Thoracic aorta (tissue), 2 donors: ENCODE measurements at places on chromosomes 16 and 17. TPM values are rescaled to one million over a fixed set of nuclear protein-coding genes. Genes with fewer than 3 reads are reported as not detected.
A peak's percentile ranks its signal among the peaks of the same experiment; 100 is the strongest.

The PLD6 gene
- total RNA-seq, result 5.5 TPM

The KIFC3 gene
- 109 TPM for total RNA-seq

The SLFN14 gene
- total RNA-seq, result not detected

The NLK gene
- total RNA-seq, result 23.0 TPM

The RAB37 gene
- 2.2 TPM for total RNA-seq

DNA sequence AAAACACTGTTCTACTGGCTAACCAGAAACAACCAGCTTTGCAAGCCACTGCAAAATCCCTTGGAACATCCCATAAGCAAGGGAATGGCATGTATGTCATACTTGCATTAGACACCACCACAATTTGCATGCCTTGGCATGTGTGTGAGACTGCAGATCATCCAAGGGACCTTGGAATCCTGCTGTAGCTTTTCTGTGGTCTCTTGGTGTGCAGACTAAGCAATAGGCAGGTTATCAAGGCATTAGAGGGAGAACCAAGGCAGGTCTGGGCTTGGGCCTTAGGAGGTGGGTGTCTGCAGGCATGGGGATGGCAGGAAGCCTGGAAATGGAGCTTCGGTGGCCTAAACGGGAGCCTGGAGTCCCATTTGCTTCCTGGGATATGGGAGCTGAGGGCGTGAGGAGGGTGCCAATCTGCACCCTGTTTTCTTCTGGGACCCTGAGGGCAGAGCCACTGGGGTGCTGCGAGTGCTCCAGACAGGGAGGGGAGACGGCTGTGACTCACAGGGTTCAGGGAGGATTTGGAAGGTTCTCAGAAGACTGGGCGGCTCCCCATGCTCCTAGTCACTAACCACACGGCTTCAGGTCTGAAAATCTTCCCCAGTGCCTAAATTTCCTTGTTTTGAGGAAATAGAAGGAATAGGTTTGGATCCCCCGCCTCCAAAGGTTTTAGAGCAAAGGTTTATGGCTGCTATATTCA is 36.6 kb downstream of the FAM20A start:
- no peak overlapping the region for H3K27ac ChIP-seq
- no peak overlapping the region for H3K4me3 ChIP-seq
- DNase-seq, result no peak
- H3K27me3 ChIP-seq, result no peaks in the 10 kb centered on the region
- no peaks in the 10 kb centered on the region for H3K36me3 ChIP-seq

DNA sequence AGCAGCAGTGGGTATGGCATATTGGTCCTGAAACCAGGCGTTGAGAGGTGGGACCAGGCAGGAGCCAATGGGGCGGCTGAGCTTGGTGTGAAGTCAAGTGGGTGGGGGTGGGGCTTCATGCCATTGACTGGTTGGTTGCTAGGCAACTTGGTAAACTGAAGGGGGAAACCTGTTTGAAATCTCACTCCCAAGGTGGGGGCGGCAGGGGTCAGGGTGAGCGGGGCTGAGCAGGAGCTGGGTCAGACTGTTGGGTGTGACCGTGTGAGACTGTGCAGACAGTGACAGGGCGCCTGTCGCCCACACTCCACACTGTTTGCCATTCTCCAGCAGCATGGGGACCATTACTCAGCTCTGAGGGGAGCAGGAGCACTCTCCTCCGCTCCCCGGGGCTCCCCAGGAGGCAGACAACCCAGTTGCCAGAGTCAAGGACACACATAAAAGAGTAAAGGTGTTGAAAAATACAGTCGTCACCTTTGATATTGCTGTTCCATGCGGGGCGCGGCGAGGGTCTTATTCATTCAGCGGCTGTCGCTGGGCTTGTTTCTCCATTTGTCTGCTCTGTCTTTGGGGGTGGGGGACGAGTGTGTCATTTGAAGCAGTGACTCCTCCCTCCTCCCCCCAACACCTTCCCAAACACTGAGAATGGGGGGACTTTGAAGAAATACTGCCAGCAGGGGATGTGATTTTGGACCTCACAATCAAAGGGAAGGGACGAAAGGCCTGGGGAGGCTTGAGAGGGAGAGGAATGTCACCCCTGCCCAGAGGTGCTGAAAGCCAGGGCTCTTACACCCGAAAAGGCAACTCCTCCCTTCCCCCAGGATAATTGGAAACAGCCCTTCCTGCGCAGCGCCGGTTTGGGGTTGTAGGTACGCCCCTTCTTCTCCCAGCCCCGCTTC is 1.2 kb upstream of the EFNB3 start:
- no peak for DNase-seq
- peaks cover 5% of the 10 kb centered on the region for H3K36me3 ChIP-seq
- no peak overlapping the region for H3K4me3 ChIP-seq
- H3K27ac ChIP-seq, result no peak overlapping the region
- H3K27me3 ChIP-seq, result peaks cover 8% of the 10 kb centered on the region

GRCh38 chr16:69471121-69471520 is 46.7 kb downstream of the CYB5B start:
- H3K27me3 ChIP-seq, result no peaks in the 10 kb centered on the region
- no peak overlapping the region for H3K27ac ChIP-seq
- H3K4me1 ChIP-seq, result no peaks in the 10 kb centered on the region

DNA sequence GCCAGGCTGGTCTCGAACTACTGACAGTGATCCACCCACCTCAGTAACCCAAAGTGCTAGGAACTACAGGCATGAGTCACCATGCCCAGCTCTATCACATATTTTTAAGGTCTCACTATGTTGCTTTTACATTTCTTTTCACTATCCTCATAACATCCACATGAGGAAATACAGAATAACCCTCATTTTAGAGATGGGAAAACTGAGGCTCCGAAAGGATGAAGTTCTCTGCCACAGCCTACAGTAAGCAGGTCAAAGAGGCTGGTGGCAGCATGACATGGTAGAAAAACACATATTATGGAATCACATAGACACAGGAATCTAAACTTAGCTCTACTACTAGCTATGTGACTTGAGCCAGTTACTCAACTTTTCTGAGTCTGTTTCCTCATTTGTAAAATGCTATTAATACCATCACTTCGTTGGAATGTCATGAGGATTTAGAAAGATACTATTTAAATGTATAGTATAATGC is 32.2 kb downstream of the APPBP2 start:
- H3K4me3 ChIP-seq, result no peak overlapping the region
- H3K27ac ChIP-seq, result no peak overlapping the region
- DNase-seq, result no peak
- no peaks in the 10 kb centered on the region for H3K4me1 ChIP-seq

GRCh38 chr16:11240636-11241473 is 15.1 kb downstream of the SOCS1 start:
- peak overlapping the region; percentile 51 for H3K27ac ChIP-seq
- H3K36me3 ChIP-seq, result no peaks in the 10 kb centered on the region
- H3K27me3 ChIP-seq, result no peaks in the 10 kb centered on the region
- H3K4me3 ChIP-seq, result peak overlapping the region; percentile 40
- no peaks in the 10 kb centered on the region for H3K4me1 ChIP-seq

DNA sequence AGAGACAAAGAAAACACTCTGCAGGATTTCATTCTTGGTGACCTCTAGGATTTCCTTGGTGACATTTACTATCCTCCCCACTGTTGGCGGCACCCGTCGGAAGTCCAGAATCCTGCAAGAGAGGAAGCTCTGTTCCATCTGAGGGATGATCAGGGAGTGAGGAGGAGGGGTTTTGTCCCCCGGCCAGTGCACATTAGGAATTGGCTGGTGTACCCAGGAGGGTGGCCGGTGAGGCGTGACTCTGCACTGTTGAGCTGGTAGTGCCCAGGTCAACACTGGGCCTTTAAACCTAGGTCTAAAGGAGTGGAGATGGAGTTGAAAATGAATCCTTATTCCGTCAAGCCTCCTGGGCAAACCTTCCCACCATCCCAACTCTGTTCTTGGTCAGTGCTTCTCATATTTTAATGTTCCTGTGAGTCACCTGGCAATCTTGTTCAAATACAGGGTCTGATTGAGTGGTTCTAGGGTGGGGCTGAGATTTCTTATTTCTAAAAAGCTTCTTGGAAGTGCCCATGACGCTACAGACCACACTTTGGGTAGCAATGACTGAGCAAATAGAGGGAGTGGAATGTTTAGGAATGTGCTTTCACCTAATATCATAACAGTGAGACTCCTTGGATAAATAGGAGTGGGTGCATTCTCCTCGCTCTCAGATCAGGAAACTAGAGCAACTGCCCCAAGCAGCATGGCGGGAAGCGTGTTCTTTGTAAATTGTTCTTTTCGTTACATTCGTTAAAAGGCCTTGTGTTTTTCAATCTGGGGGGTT is 30.7 kb downstream of the PRKAR1A start:
- H3K36me3 ChIP-seq, result peaks cover 3% of the 10 kb centered on the region
- no peak overlapping the region for H3K27ac ChIP-seq
- DNase-seq, result no peak

DNA sequence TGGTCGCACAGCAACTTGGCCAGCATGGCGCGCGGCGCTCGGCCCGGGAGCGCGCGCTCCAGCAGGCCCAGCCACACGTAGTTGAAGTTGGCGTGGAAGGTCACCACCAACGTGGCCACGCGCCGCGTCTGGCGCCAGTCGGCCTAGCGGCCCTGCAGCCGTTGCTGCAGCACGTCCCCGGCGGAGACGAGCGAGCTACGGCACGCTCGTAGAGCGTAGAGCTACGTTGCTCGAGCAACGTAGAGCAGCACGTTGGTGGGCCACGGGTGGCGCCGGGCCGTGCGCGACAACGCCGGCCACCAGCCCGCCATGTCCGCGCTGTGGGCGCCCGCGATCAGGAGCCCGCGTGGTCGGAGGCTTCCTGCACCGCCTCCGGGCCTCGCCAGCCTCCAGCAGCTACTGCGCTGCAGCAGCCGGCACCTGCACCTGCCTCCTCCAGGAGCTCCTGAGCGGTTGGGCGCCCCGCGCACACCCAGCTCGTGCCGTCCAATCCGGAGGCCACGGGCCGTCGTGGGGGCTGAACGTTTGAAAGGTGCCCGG is 13.4 kb upstream of the SULT1A1 start:
- H3K36me3 ChIP-seq, result no peaks in the 10 kb centered on the region
- no peaks in the 10 kb centered on the region for H3K27me3 ChIP-seq
- peak overlapping the region; percentile 69 for H3K4me3 ChIP-seq
- no peaks in the 10 kb centered on the region for H3K4me1 ChIP-seq

GRCh38 chr16:47142821-47143676 is 696 bp downstream of the NETO2 start:
- no peaks in the 10 kb centered on the region for H3K27me3 ChIP-seq
- H3K27ac ChIP-seq, result no peak overlapping the region
- H3K36me3 ChIP-seq, result no peaks in the 10 kb centered on the region
- no peak for DNase-seq

- H3K4me1 ChIP-seq, result no peaks in the 10 kb centered on the region
- no peak for DNase-seq
- peaks cover 80% of the 10 kb centered on the region for H3K36me3 ChIP-seq
These were observed 16.8 kb downstream of the TCF25 start for GRCh38 chr16:89890200-89890599.
